GM13977 (cell line): ENCODE measurements at places on chromosomes 7 and 10.

DNA sequence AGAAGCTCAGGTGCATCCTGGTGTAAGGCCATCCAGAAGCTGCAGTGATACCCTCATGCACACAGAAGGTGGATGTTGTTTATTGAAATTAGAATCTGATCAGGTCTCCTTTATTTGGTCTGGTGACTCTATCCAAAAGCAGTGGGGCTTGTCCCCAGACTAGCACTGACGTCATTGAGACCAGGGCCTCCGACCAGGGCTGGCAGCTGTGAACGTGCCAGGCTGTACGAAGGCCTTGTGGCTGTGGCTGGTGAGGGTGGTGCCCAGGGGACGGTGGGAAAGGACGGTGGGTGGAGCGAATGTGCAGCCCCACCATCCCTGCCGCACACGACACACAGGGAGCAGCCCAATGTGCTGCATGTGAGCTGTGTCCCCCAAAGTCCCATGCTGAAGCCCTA is 160.0 kb downstream of the ADARB2 start:
- DNase-seq: no peak

- no peak for DNase-seq
Observed at GRCh38 chr7:156920076-156920475, 27.1 kb upstream of the LMBR1 start.

GRCh38 chr10:63603709-63604445 is 82.7 kb downstream of the REEP3 start:
- DNase-seq: peak; percentile 51

DNA sequence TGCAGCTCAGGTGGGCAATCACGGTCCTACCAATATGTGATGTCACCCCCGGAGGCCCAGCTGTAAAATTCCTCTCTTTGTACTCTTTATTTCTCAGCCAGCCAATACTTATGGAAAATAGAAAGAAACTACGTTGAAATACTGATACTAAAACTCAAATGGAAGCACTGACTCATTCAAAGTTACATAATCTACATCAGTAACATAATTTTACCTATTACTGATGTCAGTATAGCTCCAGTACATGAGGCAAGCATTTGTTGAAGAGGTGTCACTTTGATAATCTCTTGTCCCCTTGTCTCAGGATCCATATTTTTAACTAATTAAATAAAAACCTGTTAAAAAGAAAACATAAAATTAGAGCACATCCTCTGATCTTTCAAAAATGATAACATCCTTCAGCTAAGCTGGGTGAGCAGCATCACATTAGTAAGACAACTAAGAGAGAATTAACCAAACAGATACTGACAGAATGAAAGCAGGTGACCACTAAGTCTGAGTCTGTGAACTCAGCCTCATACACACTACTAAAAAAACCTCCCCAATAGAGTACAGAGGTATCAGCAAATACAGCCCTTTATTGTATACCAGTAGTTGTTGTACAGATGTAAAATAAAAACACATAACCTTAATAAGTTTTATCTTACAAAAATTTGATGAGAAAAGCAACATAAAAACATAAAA is 17.6 kb downstream of the SLC25A40 start:
- DNase-seq: no peak

DNA sequence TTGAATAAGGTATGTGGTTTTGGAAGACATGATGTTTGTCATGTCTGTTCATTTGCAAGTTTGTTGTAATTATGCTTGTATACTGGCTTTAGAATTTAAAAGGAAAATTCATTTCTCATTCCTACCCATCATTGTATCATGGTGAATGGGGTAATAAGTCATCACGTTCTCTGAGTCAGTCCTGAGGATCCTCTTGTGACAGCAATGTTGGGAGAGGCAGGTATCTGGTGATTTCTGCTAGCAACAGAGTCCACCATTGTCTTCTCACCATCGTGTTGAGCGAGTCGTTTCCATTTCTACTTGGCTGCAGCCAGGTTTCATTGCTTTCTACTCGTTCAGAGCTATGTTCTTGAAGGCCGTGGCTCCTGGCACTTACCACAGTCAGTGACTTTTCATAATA is 16.3 kb downstream of the CUL1 start:
- DNase-seq: no peak

- no peak for DNase-seq
Observed at GRCh38 chr7:159070431-159071148, 74.1 kb downstream of the VIPR2 start.

DNA sequence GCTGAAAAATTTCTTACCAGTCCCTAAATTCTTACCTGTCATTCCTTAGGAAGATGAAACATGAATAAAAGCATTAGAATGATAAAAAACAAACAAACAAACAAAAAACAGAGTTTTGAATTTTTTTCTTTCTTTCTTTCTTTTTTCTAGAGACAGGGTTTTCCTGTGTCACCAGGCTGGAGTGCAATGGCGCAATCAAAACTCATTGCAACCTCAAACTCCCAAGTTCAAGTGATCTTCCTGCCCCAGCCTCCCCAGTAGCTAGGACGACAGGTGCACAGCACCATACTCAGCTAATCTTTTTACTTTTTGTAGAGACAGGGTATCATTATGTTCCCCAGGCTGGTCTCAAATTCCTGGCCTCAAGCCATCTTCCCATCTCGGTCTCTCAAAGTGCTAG is 26.5 kb downstream of the NT5C2 start:
- DNase-seq: no peak

DNA sequence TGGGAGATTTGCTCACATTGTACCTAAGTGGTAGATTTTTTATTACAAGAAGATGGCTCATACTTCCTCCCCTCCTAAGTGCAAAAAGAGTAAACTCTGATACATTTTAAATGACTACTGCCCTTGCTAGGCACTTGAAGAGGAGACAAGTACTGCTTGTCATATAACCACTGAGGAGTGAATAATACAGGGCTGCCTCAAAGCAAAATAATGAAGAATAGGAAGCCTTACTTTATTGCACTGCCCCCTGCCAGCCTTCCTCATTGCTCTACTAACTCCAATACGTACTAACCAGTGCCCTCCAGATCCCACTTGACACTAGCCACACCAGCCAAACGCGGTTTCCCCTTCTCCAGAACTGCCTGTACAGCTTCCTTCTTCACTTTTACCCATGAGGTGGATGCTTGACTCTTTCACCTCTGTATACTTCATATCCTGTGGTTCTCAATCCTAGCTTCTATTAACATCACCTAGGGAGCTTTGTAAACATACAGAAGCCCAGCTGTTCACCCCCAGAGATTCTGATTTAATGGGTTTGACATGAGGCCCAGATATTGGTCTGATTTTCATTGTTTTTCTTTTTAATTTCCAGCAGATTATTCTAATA is 11.7 kb upstream of the MTERF1 start:
- no peak for DNase-seq

DNA sequence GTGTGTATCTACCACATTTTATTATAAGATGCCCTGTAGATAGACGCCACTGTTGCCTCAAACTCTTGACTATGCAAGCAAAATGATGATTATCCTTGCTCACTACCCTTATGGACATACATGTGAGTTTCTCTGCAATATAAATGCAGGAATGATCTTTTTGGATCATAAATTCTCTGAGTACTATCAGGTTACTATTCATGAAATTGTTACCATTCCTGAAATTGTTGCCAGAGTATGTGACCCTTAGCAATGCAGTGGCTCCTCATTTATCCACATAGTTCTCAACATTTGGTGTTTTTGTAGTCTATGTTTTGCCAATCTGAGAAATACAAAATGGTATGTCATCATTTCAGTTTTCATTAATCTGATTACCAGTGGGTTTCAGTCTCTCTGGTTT is 166.2 kb upstream of the FAM3C start:
- DNase-seq: no peak

DNA sequence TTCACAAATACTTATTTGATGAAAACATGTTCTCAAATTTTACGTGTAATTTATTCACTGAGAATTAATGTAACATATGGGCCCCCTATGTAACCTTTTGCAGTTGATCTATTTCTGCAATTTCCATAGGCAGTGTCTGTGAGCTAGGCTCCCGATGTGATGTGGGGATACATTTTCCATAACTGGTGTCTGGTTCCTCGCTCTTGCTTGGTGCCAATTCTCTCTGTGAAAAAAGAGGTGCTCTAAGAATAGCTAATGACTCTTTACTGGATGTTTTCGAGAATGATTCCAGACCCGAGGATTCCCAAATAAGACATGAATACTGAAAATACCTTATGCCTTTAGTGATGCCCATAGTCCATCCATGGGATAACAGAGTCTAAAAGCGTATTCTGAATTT is 286.7 kb upstream of the FZD8 start:
- DNase-seq: no peak

GRCh38 chr10:121597504-121598262 is 561 bp downstream of the FGFR2 start:
- no peak for DNase-seq

DNA sequence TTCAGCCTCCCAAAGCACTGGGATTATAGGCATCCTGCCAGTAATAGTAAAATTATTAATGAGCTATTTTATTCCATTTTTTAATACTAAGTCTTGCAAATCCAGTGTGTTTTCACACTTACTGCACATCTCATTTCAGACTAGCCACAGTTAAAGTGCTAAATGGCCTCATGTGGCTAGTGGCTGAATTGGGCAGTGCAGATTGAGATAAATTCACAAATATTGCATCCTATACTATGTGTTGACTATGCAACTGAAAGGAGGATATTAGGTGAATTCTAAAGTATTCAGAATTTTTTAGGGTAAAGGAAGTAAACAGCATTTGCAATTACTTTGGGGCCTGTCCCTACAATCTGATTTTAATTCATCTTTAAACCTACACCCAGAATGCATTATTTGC is 10.2 kb downstream of the APBB1IP start:
- DNase-seq: no peak

GRCh38 chr7:27515933-27516332 is 146.8 kb downstream of the HIBADH start:
- DNase-seq: no peak

GRCh38 chr10:105864854-105865253 is 1223.8 kb downstream of the SORCS3 start:
- DNase-seq: no peak

- DNase-seq: no peak
Observed at GRCh38 chr7:4707217-4707741, 25.2 kb downstream of the FOXK1 start.
